ENCODE measurements at places on chromosomes 11 and 22.

DNA sequence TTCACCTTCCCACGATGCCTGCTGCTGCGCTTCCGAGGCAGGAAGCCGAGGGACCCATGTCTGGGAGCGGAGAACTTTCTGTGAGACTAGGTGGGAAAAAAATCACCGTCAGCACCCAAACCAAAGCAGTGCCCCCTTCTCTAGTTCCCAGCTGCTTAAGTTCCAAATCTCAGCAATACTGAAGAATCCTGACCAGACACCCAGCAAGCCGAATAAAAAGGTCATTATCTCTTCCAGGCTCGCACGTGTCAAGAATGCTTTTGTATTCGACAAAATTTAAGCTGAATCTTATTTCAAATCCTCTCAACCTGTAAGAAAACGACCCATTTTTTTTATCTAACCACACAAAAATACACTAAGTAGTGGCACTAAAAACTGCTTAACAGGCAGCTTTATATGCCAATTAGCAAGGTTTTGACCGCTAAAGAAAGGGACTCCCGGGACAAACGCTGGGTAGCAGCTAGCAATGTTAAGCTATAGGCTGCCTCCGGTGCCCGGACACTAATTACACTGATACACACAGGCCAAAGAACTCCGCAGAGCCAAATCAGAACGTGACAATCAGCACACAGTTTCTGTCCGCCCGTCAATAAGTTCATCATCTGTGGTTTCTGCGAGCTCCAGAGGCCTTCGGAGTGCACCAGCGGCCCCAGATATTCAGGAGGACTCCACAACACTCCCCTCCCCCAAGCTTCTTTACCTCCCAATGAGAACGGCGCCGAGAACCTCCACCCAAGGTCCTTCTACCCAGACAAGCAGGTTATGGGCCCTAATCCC, 728 bp downstream of the RPL3 start:
- H3K4me3 ChIP-seq = peak overlapping the region; percentile 90
- no peaks in the 10 kb centered on the region for H3K27me3 ChIP-seq
- H3K27ac ChIP-seq = peak overlapping the region; percentile 99

GRCh38 chr22:42692239-42693054, 28.2 kb downstream of the A4GALT start:
- no peaks in the 10 kb centered on the region for H3K27me3 ChIP-seq
- no peak overlapping the region for H3K4me3 ChIP-seq
- no peak for DNase-seq
- no peaks in the 10 kb centered on the region for H3K4me1 ChIP-seq
- H3K36me3 ChIP-seq = no peaks in the 10 kb centered on the region

- no peaks in the 10 kb centered on the region for H3K36me3 ChIP-seq
- DNase-seq = no peak
- no peaks in the 10 kb centered on the region for H3K27me3 ChIP-seq
- no peak overlapping the region for H3K4me3 ChIP-seq
- H3K27ac ChIP-seq = no peak overlapping the region
These were observed 20.2 kb downstream of the STARD10 start for GRCh38 chr11:72773696-72774095.

- peaks cover 18% of the 10 kb centered on the region for H3K4me1 ChIP-seq
- no peak overlapping the region for H3K27ac ChIP-seq
- H3K36me3 ChIP-seq = no peaks in the 10 kb centered on the region
- H3K4me3 ChIP-seq = no peak overlapping the region
These were observed 11.0 kb upstream of the AMBRA1 start for GRCh38 chr11:46604796-46605195.

DNA sequence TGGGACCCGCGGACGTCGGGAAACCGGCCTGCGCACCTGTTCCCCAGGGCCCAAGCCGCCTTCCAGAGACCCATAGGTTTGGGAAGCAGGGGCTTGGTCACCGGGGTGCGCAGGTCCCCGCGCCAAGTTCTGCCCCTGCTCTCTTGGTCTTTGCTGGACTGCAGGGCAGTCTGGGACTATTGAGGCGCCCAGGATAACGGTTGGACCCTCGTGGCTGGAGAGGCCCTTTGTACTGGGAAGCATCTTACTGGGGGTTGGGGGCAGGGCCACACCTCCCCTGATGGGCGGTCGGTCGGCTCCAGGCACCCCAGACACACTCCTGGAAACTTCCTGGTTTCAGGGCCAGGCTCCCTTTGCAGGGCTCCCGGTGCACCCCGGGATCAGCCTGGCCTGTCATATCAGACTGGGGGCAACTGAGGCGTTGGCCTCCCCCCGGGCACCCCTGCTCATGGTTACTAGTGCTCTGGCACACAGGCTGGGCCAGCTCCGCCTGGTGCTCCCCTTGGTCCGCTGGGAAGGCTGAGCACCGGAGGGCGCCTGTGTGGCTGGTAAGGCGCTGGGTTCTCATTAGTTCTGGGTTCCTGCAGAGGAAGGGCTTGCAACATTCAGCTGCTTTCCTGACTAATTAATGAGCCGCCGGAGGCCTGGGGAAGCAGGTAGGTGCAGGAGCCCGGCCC, 1250.5 kb downstream of the BRD1 start:
- H3K4me3 ChIP-seq = no peak overlapping the region
- no peak for DNase-seq
- no peaks in the 10 kb centered on the region for H3K27me3 ChIP-seq
- no peaks in the 10 kb centered on the region for H3K36me3 ChIP-seq
- H3K4me1 ChIP-seq = no peaks in the 10 kb centered on the region
- no peak overlapping the region for H3K27ac ChIP-seq

DNA sequence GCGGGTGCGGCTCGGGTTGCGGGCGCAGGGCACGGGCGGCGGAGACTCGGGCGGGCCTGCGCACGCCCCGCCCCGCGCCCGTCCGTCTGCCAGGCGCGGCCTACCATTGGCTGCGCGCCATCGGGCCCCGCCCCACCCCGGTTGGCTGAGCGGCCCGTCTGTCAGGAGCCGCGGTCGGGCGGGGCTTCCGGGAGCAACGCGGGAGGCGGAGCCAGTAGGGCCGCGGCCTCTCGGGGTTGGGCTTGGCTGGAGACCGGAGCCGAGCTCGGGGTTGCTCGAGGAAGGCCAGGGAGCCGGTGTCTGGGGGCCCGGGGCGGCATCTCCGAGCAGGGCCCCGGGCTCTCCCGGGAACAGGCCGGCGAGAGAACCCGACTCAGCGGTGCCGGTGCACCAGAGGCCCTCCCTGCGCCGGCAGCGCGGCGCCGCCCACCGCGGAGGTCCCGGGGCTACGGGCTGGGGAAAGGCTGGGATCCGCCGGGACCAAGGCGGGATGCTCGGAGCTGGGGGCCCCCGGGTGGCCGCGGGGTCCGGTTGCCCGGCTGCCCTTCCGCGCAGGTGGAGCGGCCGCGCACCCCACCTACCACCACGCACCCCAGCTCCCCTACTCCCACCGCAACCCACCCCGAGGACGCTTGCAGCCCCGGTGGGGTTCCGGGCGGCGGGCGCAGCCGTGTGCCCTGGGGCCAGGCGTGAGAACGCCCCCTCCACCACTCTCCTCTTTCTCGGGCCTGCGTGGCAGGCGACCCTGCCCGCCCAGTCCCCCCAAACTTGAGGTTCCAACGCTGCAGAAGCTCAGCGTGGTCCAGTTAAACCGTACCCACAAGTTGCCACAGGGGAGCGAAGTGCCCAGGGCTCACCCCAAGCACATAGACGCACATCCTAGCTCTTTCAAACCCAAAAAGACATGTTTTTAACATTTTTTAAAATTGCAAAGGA, at the start of gene HRAS:
Gene HRAS, minus strand, starts transcription at position 58 of the 936 bp plus-strand sequence.
- peak; percentile 97 for DNase-seq
- peak within 1 kb of the TSS; percentile 62 for H3K27ac ChIP-seq
- H3K27me3 ChIP-seq = no peaks in the 10 kb centered on the region
- H3K36me3 ChIP-seq = no peaks in the 10 kb centered on the region
- peaks cover 19% of the 10 kb centered on the region for H3K4me1 ChIP-seq

GRCh38 chr22:44207173-44207980, 26.7 kb downstream of the PARVG start:
- no peaks in the 10 kb centered on the region for H3K36me3 ChIP-seq
- peaks cover 43% of the 10 kb centered on the region for H3K27me3 ChIP-seq
- no peaks in the 10 kb centered on the region for H3K4me1 ChIP-seq
- DNase-seq = no peak
- H3K27ac ChIP-seq = no peak overlapping the region

GRCh38 chr22:46449974-46450745, 87.3 kb downstream of the CELSR1 start:
- H3K4me3 ChIP-seq = no peak overlapping the region
- no peak for DNase-seq
- H3K4me1 ChIP-seq = no peaks in the 10 kb centered on the region
- no peaks in the 10 kb centered on the region for H3K36me3 ChIP-seq
- peaks cover 61% of the 10 kb centered on the region for H3K27me3 ChIP-seq

DNA sequence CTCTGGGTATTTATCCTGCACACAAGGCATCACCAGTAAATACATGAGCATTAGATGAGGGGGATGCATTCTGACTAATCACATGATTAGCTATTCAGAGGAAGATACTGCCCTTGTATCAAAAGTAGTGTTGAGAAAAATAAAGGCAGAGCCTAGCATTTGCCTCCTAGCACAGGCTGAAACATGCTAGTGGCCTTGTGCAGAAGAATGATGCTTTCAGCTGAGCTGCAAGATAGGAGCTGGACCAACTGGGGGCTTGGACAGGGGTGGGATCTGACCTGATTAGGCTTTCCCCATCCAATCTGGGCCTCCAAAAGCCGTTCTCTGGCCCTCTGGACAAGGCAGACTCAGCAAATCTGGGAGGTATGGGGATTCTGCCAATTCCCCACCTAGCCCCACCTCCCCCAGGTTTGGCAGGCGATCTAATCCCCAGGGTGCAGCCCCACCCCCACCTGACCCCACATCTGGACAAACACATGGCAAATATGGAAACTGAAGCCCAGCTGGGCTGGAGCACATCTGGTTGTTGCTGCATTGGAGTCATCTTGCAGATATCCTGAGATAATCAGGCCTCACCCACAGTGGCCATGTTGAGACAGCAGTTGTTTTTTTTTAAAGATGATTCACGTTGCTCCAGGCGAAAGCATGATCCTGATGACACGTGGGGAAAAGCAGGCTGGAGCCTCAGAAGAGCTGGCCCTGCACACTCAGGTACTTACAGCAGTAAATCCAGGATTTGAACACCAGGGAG, 4.4 kb upstream of the MISFA start:
- no peaks in the 10 kb centered on the region for H3K27me3 ChIP-seq
- H3K27ac ChIP-seq = no peak overlapping the region
- DNase-seq = no peak
- no peak overlapping the region for H3K4me3 ChIP-seq

- DNase-seq = no peak
- no peak overlapping the region for H3K27ac ChIP-seq
- H3K27me3 ChIP-seq = no peaks in the 10 kb centered on the region
- H3K4me3 ChIP-seq = no peak overlapping the region
- H3K36me3 ChIP-seq = peaks cover 8% of the 10 kb centered on the region
- H3K4me1 ChIP-seq = no peaks in the 10 kb centered on the region
These were observed 10.7 kb downstream of the MCM5 start for GRCh38 chr22:35410663-35411034.

- no peak overlapping the region for H3K27ac ChIP-seq
- H3K36me3 ChIP-seq = no peaks in the 10 kb centered on the region
- H3K4me3 ChIP-seq = no peak overlapping the region
These were observed 69.9 kb upstream of the CHRM4 start for GRCh38 chr11:46461461-46461927.

- peaks cover 5% of the 10 kb centered on the region for H3K4me1 ChIP-seq
- H3K27ac ChIP-seq = no peak overlapping the region
- H3K4me3 ChIP-seq = no peak overlapping the region
- DNase-seq = peak; percentile 68
- H3K36me3 ChIP-seq = no peaks in the 10 kb centered on the region
These were observed 135.0 kb downstream of the CSNK2A3 start for GRCh38 chr11:11217929-11218628.

DNA sequence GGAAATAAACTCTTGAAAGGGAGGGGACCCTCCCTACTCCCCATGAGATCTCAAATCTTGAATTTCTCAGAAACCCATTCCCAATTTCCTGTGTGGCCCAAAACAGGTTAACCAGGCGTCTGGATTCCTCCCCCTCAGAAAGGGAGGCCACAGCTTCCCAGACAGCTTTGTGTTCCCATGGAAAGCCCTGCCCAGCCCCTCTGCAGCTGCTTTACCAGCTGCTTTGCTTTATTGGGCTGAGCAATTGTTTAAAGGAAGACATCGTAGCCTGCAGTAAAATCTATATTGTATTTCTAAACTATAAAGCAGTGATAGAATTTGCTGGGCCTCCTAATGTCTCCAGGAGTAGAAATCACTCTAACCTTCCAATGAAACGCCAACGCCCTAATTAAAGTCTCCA, 97.4 kb downstream of the CHST1 start:
- H3K4me3 ChIP-seq = no peak overlapping the region
- H3K27me3 ChIP-seq = peaks cover 17% of the 10 kb centered on the region
- H3K36me3 ChIP-seq = no peaks in the 10 kb centered on the region
- H3K27ac ChIP-seq = no peak overlapping the region
- H3K4me1 ChIP-seq = no peaks in the 10 kb centered on the region

DNA sequence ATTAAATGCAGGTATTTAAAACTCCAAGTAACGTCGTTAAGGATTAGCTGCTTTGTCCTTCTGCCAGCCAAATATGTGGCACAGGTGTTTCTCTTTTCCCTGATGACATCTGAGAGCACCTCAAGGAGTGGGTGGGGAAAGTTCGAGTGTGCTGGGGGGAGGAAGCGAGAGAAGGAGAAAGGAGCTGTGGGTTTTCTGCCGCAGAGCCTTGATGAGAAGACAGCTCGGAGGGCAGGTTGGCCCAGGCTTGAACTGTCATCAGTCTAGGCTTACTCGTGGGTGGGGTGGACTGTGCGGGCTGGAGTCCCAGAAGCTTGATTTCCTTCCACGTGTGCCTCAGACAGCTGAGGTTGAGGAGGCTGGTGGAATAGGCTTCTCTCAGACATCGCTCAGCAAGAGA, 15.2 kb upstream of the SORL1-AS1 start:
- no peaks in the 10 kb centered on the region for H3K36me3 ChIP-seq
- H3K27ac ChIP-seq = no peak overlapping the region
- no peak overlapping the region for H3K4me3 ChIP-seq
- H3K4me1 ChIP-seq = no peaks in the 10 kb centered on the region

All from MM.1S (cell line).